ENCODE measurements at places on chromosomes 5 and 9.

DNA sequence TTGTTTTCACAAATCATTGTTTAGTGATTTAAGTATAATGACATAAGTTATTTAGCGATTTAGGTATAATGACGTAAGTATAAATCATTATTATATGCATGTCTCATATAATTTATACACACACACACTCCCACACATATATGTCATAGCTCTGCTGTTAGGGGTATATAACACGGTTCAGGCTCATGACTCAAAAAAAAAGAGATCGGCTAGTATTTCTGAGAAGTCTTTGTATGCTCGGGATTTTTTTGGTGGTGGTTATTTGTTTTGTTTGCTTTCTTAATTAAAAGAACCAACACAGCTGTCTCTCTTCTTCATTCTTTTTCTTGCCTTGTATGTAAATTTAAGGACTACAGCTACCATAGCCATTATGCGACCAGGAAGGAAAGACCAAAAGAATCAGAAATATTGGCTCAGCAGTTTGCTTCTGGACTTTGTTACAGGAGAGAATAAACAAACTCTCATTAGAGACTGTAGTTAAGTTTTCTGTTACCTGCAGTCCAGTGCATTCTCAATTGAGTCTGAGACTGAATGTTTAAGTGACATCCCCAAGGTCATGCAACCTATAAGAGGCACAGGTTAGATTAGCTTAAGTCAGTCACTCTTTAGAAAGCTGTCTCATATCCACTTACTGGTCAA lies 83.2 kb upstream of the NREP start:
- no peak for DNase-seq

- DNase-seq: no peak
Measured at GRCh38 chr5:170403675-170404074, 14.5 kb upstream of the KCNMB1 start.

GRCh38 chr9:80892703-80893102 lies 796.6 kb downstream of the TLE1 start:
- no peak for DNase-seq

GRCh38 chr9:15999422-16000339 lies 446.8 kb downstream of the CCDC171 start:
- no peak for DNase-seq

DNA sequence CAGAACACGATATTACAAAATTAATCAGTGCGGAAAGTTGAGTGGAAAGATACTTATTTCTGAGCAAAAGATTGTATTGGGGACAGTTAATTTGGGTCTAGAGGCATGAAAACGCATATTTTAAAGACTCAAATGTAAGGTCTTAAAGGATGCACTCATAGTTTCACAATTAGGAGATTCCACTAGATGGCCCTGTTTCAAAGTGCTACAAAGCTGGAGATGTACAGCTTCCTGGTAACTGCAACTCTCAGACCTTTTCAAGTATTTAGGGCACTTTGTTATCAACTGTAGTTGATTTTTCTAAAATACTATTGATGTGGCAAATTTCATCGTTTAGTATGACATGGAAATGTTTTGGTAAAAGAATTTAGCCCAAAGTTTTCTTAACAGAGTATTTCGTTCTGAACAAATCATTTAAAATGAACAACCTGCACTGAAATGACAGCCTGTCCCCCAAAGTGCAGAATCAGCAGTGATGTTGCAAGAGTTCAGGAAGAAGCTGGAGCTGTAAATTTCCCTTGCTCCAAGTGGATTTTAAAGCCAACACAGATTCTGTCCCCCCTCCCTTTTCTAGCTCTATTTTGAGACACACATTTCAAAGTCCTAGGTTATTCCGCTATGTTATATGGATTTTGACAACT lies 16.2 kb upstream of the NDUFB6 start:
- no peak for DNase-seq

DNA sequence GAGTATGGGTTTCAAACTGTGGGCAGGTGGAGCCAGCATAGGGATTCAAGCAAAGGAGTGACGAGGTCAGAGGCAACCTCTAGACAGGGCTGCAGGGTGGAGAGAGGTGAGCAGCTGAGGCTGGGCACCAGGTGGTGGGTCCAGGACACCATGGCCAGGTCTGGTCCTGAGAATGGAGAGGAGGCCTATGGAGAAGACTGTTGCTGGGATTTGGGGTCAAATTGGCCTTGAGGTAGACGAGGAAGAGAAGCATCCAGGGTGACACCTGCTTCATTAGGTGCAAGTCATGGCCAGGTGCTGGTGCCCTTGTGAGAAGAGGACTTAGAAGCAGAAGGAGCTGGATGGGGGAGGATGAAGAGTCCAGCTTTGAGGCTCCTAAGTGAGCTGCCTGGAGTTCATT lies 99.6 kb downstream of the NSG2 start:
- DNase-seq: no peak

- DNase-seq: no peak
Measured at GRCh38 chr9:136122425-136123383, 4.0 kb upstream of the TMEM250 start.

DNA sequence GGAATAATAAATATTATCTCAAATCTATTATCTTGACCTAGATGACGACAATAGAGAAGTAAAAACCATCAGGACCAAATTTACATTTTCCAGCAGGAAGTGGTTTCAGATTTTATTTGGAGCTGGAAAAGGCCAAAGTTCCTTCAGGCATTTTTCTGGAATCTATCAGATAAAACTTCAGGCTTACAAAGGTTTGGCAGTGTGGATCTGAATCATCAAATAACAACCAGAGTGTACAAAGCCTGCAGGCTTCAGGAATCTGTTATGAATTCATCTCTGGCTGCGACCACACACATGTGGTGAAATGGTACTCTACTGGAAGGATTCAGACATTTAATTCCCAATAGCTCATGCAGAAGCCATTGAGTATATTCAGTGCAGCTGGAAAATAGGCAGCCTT lies 726.4 kb upstream of the GRAMD2B start:
- no peak for DNase-seq

- no peak for DNase-seq
Measured at GRCh38 chr9:35859310-35859989, 10.8 kb downstream of the OR13J1 start.

- DNase-seq: no peak
Measured at GRCh38 chr9:1708219-1708618, 306.9 kb upstream of the SMARCA2 start.

GRCh38 chr9:38727497-38728001 lies 7.6 kb upstream of the FAM240B start:
- DNase-seq: no peak

GRCh38 chr9:82588301-82589180 lies 474.4 kb downstream of the RASEF start:
- no peak for DNase-seq

- DNase-seq: no peak
Measured at GRCh38 chr9:131810351-131811170, 70.7 kb upstream of the RAPGEF1 start.

Measured in esophagus squamous epithelium (tissue), 5 donors.